ENCODE measurements at places on chromosomes 3 and 15.

- no peak for DNase-seq
Observed at GRCh38 chr3:97530691-97531090, 233.9 kb upstream of the ARL6 start.

- no peak for DNase-seq
Observed at GRCh38 chr15:61613729-61614128, 384.6 kb upstream of the RORA start.

DNA sequence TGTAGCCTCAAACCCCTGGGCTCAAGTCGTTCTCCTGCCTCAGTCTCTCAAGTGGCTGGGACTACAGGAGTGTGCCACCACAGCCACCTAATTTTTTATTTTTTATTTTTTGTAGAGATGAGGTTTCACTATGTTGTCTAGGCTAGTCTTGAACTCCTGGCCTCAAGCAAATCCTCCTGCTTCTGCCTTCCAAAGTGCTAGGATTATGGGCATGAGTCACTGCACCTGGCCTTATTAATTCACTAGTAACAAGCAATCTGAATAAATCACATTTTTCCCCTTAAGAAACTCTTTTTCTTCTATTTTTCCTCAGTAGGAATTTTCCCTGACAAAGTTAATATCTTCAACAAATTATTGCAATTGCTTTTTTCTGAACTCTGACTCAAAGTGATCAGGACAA is 336.9 kb downstream of the NLGN1 start:
- DNase-seq, result no peak

DNA sequence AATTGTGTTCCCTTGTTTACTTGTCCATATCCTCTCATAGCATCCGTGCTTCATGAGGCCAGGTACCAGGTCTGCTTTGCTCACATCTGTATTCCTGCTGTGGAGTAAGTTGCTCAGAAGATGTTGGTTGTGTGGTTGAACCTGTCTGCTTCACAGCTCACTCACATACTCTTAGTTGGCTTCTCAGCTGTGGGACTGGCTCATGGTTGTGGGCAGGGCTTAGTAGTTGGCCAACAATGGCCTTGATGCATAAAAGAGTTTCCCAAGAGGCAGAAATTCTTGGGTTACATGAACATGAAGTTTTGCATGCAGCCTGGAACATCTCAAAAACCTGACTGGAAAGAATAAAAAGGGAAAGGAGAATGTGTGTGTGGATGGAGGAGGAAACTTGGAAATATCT is 17.0 kb downstream of the CELF6 start:
- DNase-seq, result no peak

- DNase-seq, result no peak
Observed at GRCh38 chr15:62874959-62875625, 167.5 kb upstream of the TPM1 start.

DNA sequence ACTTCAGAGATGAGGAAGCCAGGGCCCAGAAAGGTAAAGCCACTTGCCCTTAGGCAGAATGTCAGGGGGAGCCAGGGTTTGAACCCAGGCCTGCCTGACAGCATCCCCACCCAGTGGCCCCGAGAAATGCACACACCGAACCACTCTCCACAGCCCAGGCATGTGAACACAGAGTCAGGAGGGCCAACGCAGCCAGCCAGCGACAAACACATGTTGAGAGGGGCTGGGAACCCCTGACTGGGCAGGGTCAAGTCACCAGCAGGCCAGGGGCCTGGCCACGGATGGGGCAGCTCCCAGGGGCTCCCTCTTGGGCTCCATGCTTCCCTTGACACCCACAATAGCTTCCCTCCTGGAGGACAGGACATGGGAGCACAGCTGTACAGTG is 5.1 kb upstream of the GRIP2 start:
- DNase-seq, result no peak

DNA sequence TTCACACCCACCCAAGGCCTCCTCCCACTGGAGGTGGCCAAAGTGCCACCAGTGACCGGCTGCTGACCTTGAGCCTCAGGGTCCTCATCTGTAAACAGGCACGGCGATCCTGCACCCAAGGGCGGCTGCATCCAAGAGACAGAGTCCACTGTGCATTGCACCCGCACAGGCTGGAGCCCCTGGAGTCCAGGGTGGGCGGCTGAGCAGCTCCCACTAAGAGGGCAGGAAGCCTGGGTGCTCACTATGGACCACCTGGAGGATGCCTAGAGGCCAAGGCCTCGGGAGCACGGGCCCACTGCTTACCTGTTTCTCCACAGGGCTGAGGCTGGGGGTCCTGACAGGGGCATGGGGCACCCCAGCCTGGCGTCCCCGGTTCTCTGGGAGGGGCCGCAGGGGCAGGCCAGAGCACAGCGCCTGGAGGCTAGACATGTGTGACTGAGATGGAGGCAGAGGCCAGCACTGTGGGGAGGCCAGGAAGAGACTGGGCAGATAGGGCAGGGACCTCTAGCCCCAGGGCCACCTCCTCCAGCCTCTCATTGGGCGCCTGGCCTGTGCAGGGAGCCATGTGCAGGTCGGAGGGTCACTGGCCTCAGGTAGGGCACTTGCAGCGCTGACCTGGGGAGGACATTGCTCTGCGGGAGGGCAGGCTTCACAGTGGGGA is at the start of gene UROC1:
UROC1 (minus strand) TSS at position 483 of the 661 bp plus-strand sequence; CDS start at position 429, 54 bp downstream.
- no peak for DNase-seq

DNA sequence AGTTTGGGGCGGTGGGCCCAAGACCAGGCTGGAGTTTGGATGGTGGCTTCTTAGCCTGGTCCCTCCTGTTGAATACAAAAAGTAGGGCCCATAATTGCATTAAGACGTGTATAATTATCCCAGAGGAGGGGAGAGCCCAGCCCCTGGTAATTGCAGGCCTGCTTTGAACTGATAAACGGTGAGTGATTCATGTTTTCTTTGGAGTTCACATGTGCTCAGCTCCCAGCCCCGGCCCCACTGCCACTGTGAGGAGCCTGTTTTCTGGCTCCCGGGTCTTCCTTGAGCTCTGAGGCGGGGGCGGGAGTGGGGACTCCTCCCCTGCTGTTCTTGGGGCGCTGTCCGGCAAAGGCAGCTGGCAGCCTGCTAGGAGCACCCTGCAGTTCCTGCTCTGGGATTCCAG is 3.1 kb downstream of the PLXNA1 start:
- DNase-seq, result no peak

- no peak for DNase-seq
Observed at GRCh38 chr3:33287672-33288282, 10.5 kb downstream of the FBXL2 start.

- no peak for DNase-seq
Observed at GRCh38 chr3:9279966-9280365, 30.5 kb upstream of the SRGAP3 start.

GRCh38 chr15:35126236-35126635 is 41.1 kb upstream of the NANOGP8 start:
- no peak for DNase-seq

- DNase-seq, result no peak
Observed at GRCh38 chr3:15753056-15753710, 44.6 kb downstream of the ANKRD28 start.

DNA sequence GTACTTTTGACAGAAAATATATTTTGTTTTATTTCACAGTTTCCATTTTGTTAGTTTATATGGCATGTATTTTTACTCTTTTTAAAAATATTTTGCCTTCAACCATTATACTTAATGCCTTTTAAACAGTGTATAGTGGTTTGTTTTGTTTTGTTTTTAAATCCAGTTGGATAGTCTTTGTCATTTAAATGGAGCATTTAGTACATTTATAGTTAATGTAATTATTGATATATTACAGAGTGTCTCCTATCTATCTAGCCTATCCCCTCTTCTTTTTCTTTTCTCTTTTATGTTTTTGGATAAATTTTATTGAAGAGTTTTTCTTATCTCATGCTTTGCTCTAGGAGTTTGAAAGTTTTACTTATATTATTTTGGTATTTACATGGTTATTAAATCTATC is 3.6 kb downstream of the SAMMSON start:
- DNase-seq, result no peak

- DNase-seq, result no peak
Observed at GRCh38 chr15:65460741-65461347, 38.1 kb upstream of the IGDCC4 start.

DNA sequence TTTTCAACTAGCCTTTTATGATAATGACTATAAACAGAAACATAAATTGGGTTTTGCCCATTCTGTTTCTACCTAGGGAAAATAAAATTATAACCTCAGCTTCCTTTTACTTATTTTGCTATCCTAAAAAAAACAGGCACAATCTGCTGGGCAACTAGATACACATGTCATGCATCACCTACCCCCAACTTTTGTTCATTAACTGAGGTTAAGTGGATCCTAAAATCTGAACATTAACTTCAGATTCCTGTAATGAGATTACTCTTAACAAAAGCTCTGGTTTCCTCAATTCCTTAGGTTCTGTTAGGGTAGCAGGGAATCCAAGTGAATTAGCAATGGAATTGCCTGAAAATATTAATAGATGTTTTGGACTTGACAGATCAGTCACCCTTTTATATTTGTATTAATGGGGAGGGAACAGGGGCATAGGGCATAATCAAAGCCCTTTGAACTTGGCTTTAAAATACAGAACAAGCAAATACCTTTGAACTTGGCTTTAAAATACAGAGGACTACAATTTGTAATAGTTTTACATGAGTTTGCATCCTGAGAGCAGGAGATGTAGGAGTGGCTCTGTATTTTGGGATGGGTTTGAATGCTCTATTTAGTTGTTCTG is 106.6 kb downstream of the FEZF2 start:
- DNase-seq, result no peak

DNA sequence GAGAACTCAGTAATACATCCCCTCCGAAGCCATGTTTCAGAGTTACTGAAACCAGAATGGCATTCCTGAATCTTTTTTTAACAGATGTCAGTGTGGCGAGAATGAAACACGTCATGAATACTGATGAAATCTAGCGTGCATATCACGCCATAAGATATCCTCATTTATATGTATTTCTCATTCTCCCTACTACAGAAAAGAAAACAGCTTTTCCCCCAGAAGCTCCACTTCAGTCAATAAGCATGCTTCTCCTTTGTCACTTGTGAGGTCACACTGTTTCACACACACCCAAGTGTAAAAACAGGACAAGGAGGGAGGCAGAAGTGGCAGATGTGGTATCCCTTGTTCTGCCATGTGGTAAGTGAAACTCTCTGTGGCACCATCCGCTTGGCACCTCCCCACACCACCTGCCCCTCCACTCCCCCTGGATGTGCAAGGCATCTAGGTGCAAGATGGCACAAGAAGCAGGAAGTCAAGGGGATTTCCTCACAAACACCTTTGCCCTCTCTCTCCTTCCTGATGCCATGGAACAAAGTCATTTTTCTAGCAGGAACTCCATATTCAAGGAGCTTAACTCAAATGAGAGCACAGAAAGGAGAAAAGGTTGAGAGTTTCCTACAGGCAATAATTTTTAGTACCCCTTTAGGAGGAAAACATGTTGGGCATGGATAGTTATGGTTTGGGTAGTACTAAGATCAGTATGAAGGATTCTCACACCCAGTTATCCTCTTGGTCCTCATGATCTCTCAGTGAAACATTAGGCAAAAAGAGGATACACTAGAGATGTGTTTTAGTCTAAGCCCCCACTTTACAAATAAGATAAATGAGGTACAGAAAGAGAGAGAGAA is 47.5 kb upstream of the FRMD4B start:
- DNase-seq, result no peak

DNA sequence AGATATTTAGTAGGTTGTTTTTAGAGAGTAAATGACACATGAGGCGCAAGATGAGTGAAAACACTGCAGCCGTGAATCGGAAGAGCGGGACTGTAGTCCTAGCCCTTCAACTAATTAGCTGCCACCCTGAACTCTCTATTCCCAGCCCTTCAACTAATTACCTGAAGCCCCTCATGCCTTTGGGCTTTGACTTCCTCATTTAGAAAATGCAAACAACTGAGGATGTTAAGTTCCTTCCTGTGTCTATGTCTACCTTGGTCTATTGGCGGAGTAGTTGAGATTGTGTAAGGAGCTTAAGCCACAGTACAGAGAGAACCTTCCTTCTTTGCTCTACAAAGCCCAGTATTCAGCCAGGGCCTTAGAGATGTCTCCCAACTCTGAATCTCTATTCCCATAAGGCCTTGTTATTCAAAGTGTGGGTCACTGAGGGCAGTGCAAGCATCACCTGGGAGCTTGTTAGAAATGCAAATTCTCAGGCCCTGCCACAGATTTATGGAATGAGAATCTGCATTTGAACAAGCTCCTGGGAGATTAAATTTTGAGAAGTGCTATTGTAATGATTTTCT is 71.8 kb upstream of the SCN5A start:
- no peak for DNase-seq

GRCh38 chr3:177842743-177843734 is 645.8 kb upstream of the TBL1XR1 start:
- DNase-seq, result no peak

DNA sequence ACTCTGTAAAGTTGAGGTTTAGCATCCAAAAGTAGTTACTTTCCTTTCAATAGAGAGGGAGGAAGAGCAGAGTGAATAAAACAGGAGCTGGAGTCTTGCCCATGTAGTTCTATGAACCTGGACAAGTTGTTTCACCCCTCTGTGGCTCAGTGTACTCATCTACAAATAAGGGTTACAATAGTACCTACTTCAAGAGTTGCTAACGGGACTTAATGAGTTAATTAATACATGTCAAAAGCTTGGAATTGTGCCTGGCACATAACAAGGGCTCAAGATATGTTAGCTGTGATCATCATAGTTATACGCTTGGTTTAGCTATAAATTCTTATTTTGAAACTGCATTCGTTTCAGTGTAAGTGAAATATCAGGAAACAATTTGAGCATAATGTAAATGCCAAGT is 388.5 kb upstream of the THBS1 start:
- DNase-seq, result no peak

- peak; percentile 59 for DNase-seq
Observed at GRCh38 chr3:21226086-21226485, 524.9 kb downstream of the ZNF385D start.

DNA sequence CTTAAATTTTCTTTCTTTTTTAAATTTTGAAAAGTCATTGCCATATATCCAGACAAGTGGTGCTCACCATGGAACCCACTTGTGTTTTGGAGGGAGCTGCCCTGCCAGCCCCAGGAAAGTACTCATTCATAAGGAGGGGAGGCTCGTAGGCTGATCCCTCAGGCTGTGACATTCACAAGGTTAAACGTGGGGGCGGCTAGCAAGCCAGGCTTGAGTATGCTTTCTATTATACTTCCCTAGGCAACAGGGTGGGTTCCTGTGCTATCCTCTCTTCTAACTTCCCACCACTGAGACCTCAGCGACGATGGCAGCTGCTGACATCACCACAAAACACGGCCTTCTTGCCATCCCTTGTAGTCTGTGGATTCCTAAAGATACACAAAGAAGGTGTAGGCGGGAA is 160.5 kb upstream of the C2CD4B start:
- no peak for DNase-seq

DNA sequence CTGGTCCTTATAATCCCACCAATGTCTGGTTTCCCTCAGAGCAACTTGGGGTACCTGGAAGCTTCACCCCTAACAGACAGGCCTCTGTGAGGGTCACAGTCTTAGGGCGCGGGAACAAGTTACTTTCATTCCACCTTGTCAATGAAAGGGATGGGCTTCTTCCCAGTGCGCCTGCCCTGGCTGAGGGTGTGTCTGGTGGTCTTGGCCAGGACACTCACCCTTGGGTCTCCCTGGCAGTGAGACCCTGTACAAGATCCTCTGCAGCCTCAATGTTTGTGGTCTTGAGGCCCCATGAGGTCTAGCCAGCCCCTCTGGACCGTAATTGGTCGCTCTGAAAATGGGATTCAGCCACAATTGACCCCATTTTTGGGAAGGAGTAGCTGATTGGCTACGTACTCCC is 40.2 kb downstream of the SMAD6 start:
- no peak for DNase-seq

- DNase-seq, result no peak
Observed at GRCh38 chr3:14461748-14462324, 59.4 kb downstream of the SLC6A6 start.

- no peak for DNase-seq
Observed at GRCh38 chr3:98777801-98778220, 14.7 kb downstream of the ST3GAL6 start.

Measured in upper lobe of left lung (tissue), 6 donors.